Activated naive CD8-positive, alpha-beta T cell treated with anti-CD3 and anti-CD28 coated beads for 36 hours (primary cell): ENCODE measurements at places on chromosomes 2 and 18.

DNA sequence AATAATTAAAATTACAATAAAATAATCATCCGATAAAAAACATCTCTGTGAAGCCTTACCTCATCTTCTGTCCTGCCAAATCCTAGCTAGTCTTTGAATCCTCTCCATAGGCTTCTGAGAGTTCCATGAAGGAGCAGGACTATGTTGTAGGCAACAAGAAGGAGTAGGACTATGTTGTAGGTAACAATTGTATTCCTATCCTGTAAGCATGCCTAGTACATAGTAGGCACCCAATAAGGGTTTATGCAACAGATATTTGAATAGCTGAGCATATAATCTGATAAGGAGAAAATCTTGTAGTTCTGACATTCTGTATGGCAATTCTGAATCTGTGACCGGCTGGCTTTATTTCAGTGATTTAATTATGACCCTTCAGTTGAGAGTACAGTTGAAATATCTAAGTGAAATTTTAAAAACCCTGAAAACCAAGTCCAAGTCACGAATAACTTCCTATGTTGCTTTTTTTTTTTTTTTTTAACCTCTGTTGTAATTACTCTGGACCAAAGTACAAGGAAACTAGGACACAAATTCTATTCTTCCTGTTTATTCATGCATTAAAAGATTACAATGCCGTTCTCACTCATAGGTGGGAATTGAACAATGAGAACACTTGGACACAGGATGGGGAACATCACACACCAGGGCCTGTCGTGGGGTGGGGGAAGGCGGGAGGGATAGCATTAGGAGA, 27.8 kb downstream of the VWA3B start:
- no peak for DNase-seq

DNA sequence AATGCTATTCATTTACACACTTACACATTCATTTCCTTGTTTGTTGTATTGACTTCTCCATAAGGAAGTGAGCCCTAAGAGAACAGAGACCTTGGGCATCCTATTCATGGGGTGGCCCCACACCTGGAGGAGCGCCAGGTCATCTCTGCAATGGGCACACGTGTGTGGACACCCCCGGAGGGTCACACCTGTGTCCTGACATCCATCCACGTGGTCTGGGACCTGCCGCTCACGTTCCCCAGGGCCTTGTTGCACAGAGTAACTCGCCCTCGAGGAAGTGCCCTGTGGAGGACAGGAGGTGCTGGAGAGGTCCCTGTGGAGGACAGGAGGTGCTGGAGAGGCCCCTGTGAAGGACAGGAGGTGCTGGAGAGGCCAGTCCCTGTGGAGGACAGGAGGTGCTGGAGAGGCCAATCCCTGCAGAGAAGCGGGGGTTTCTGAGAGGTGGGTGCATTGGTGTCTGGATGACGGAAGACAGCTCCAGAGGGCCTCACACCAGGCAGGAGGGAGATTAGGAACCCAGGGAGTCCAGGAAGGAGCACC, 73.2 kb upstream of the GPC1 start:
- DNase-seq, result no peak

DNA sequence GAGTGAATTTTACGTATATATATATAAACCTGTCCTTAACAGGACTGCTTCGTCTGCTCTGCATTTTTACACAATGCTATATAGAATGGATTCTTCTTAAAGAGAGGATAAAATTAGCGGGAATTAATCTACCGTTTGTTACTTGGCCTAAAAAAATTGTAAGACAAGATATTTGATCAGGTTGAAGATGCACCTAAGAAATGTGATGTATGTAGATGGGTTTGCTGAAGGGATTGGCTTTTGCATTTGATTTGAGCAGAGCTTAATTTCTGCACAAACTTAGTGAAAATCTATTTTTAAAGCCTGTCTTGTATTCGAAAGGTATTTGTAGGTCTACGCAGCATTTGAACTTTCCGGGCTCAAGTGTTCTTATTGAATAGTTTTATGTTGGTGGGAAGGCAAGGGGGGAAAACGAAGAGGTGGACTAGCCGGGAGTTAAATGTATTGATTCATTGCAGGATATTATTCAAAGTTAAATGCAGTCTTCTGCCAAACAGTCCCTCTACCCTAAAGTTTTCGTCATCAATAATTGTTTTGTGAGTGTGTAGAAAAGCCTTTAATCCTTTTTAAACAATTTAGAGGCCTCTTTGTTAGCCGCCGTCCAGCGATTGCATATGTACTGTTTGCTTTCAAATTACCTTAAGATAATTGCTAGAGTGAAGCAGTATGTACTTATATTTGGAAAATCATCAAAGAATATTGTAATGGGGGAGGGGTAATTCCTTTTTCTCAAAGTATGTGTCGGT, 1.2 kb downstream of the PPP1CB start:
- DNase-seq, result no peak

DNA sequence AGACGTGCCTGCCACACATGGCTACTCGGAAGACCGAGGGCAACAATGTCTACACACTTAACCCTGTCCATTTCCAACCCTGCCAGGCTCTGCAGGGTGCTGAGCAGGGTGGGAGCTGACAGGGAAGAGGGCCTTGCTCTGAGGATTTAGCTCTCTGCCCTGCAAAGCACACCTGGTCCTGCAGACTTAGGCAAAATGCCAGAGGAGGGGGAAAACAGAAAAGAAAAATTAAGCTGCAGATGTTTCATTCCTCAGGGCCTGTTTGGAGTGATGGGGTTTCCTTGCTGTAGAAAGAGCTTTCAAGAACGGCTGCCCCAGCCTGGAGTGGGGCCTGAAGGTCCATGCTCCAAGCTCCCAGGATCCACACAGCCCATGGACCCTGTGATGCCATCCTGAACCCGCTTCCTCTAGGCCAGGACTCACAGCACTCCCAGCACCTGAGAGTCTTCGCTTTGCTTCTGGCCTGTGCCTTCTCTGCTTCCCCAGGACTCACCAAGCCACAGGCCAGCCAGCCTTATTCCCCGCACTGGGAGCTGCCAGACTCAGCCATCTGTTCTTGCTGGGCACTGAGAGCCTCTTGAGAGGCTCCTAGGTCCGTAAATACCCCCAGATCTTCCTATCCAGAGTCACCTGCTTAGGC, 9.1 kb upstream of the TEX51 start:
- DNase-seq, result no peak

DNA sequence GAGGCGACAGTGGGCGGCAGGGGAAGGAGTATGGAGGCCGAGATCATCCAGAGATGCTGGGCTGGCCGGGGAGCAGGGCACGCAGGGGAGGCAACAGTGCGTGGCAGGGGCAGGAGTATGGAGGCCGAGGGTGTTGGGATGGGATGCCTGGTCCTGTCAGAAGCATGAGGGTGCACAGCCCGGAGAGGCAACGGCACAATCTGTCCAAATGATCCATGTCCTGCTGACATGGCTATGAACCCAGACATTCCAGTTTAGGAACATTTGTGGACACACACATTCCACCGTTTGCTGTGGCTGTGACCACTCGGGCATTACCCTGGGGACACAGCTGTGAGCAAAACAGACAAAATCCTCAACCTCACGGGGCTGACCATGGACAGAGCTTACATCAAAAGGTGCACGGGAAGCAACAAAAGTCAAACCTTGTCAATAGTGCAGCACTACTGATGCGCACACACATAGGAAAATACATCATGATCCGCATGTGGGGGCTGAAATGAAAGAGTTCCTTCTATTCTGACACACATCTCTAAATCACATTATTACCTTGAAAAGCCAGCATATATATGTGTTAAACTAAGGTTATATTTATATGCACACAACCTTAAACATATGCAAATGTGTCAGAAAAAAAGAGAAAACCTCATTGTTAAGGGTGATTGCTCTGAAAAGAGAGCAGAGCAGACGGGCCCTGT, 144.0 kb upstream of the GPC1 start:
- no peak for DNase-seq

GRCh38 chr2:65364986-65365733, 67.2 kb downstream of the SPRED2 start:
- no peak for DNase-seq

DNA sequence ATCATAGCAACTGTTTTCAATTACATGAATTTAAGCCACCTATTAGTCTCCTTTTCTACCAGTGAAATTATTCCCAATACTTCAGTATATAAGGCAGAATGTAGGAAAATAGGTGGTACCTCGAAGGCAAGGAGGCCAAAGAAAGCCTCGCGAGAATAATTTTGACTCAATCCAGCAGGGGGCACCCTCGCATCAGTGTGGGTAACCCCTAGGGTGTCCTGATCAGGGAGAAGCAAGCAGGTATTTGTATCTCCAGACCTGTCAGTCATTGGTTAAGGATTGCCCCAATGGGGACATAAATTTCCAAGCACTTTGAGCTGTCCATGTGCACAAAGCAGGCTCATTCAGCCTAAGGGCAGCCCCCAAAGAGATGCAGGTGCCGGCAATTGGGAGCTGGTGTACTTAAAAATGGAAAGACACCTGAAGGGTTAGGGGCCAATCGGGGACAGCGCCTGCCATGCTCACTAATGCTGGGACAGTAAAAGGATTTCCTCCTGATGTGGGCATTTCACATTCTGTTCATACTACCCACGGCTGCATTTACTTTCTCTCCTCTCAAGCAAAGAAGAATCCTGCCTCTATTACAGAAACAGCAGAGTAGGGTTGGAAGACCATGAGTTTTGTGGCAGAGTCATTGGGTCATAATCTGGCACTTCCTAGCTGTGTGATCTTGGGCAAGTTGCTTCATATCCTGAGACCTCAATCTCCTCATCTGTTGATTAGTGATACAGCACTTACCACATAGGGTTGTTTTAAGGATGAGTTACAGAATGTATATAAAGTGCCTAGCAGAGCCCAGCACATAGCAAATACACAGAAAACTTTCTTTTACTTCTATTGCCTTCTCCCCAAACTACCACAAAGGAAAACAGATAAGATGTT, 136.1 kb downstream of the ICOS start:
- DNase-seq, result peak; percentile 66

- DNase-seq, result no peak
These were observed 608.0 kb upstream of the PIK3C3 start for GRCh38 chr18:41347057-41347456.

- DNase-seq, result no peak
These were observed 69.5 kb upstream of the PELI1 start for GRCh38 chr2:64213532-64214275.
